ENCODE measurements at places on chromosomes 3 and 15.

DNA sequence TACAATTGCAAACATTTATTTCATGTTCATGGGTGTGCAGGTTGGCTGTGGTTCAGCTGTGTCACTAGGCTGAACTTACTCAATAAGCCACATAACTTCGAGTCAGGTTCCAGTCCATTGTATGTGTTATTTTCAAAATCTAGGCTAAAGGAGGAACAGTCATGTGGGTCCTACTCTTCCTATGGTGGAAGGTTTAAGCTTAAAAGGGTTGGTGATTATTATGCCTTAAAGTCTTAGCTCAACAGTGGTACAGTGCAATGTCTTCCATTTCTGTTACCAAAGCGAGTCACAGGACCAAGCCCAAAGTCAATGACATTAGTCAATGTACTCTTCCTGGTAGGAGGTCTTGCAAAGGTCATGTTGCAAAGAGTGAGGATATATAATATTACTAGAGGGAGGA, 78.2 kb downstream of the ATG7 start:
- no peak for DNase-seq

GRCh38 chr3:43284171-43284570, 2.2 kb upstream of the SNRK start:
- no peak for DNase-seq

DNA sequence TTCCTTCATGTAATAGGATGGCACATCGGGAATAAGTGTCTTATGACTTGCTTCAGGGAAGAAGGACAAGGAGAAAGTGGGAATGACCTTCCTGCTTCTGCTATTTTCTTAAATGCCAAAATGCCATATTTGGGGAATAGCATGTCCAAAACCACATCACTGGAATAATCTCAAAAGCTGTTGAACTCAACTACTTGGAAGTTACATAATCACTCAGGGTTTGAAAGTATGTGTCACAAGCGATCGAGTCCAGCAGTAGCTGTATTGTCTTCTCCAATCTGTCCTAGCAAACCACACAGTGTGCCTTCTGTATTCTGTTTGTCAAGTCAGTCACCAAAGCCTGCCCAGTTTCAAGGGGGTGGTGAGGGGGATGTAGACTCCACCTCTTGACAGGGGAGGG, 58.3 kb upstream of the GADL1 start:
- DNase-seq, result no peak

DNA sequence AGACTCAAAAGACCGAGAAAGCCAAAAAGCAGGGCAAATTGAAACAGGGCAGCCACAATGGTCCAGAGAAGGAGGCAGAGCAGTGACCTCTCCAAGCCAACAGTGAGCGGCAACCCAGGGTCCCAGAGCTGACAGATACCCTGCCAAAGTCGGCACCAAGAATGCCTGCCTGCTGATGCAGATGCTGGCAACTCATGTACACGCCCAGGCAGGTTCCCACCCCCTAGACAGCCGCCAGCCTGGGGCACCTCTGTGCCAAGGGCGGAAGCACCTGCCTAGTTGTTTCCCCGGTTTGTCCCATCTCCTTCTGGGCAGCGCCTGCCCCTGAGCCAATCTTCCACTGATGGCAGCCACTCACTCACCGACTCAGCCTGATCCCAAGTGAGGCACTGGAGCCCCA, 22.1 kb downstream of the KLHL25 start:
- no peak for DNase-seq

GRCh38 chr15:91357011-91357410, 257.0 kb downstream of the SV2B start:
- no peak for DNase-seq

DNA sequence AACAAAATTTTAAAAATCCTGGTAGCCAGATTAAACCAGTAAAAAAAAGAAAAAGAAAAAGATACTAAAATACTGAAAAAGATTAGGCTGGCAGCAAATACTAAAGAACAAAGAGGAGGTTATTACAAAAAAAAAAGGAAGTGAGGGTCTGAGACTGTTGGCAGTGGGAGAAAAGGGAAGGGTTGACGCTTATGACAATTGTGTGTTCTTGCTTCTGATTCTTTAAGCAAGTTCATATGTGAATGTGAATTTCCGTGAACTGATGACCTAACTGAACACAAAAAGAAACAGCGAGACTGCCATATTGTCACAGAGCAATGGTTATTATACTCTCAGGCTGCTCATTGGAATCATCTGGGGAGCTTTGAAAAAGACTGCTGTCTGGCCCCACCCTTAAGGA, 56.5 kb downstream of the ATP13A4 start:
- DNase-seq, result no peak

DNA sequence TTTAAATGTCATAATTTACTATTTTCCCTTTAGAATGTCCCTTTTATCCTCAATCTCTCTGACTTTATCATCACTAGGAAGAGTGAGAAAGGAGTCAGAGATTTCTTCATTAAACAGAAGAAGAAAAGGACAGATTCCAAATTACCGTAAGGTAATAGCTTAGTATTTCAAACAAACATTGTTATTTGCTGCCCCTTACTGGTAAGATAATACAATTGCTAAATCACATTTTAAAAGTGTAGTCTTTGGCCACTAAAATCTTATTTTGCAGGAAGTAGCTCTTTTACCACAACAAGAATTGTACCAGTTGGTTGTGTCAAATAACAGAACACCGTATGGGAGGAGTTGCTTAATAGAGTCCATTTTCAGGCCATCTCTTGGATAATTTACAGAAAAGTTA, 53.7 kb downstream of the CGGBP1 start:
- no peak for DNase-seq

- no peak for DNase-seq
Observed at GRCh38 chr3:58013099-58013498, 4.9 kb downstream of the FLNB start.

DNA sequence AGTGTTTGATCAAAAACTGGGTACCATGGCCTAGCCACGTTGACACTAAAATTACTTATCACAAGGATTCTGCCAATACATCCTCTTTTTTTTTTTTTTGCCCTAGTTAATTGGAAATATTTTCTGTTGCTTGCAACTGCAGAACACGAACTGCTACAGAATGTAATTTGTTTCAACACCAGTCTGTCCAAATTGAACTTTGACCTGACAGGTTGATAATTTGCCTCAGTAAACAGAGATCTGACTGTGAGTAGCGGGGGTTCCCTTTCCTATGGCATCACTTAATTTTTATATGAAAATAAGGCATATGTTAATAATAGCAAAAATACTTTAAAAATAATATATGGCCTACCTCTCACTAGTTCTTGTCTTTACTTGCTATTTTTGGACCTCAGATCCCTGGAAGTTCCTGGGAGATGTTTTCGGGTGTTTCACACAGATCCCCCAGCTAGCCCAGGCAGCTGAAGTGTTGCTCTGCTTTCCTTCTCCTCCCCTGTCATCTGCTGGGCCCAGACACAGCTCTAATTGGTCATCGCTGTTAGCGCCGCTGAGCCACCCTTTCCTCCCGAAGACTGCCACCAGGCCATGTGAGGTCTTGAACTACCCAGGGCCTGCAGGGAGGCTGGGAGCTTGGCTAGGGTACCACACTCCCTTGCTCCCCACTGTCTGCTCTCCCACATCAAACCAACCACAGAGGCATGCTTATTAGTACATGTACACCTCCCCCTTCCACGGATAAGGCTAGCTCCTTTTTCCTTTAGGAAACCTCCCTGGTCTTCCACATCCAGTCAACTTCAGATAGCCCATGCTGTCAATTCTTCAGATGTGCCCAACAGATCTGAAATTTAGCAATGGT, 89.8 kb upstream of the RNF7 start:
- no peak for DNase-seq

DNA sequence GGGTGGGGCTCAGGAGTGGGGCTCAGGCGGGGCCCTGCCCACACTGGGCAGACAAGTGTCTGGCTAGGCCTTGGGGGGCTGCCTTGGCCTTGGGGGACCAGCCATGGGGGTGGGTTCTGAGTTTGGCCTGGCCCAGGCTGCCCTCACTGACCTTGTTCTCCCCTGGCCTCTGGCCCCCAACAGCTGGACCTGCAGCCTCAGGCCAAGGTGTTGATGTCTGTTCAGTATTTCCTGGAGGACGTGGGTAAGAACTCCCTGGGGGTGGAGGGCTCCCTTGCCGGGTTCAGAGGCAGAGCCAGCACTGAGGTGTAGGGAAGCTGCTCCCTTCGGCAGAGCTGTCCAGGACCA, 20.0 kb downstream of the PRKCD start:
- DNase-seq, result no peak

DNA sequence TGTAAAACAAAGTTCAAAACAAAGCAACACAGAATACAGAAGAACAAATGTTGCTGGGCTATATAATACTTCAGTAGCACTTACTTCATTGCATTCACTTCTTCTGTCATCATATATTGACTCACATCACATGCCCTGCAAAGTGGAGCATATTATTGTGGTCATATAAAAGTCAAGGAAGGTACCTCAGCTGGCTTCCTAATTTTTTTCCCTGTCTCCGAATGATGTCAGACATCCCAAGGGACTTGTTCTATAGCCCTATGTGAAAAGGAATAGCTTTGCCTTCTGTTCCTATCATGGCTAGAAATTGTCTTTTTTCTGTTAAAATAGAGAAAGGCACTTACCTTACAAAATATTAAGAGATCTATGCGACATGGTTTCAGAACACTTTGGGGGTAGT, 109.4 kb downstream of the LRTM1 start:
- no peak for DNase-seq

GRCh38 chr3:56763233-56763632, 38.5 kb downstream of the ARHGEF3 start:
- DNase-seq, result no peak

DNA sequence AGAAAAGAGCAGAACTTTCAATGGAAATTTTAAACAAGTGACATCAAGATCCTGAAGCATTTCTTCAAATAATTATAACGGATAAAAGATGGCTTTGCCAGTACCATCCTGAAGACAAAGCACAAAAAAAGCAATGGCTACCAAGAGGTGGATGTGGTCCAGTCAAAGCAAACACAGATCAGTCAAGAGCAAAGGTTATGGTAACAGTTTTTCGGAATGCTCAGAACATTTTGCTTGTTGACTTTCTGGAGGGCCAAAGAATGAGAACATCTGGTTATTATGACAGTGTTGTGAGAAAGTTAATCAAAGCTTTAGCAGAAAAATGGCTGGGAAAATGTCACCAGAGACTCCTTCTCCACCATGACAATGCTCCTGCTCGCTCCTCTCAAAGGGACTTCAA, 31.5 kb downstream of the FEM1B start:
- DNase-seq, result no peak

- DNase-seq, result no peak
Observed at GRCh38 chr3:146502887-146503460, 33.6 kb upstream of the PLSCR2 start.

- DNase-seq, result no peak
Observed at GRCh38 chr3:10334459-10334858, 13.5 kb upstream of the SEC13 start.

- DNase-seq, result no peak
Observed at GRCh38 chr15:51312166-51313073, 26.0 kb downstream of the CYP19A1 start.

DNA sequence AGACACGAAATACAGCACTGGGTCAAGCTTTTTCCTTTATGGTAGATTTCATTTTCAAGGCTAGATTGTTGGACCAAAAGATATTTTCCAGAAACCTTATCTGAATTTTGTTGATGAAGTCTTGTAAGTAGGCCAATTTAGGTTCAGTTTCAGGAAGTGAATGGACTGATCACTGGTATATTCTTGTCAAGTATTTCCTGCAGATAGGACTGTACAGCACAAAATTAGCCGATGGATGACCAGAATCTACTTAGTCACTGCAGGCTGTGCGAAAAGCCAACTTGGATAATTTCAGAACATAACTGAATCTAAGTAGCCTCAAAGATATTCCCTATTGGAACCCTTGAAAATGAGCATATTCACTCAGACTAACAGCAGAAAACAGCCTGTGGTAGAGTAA, 206.5 kb downstream of the NR1D2 start:
- no peak for DNase-seq

DNA sequence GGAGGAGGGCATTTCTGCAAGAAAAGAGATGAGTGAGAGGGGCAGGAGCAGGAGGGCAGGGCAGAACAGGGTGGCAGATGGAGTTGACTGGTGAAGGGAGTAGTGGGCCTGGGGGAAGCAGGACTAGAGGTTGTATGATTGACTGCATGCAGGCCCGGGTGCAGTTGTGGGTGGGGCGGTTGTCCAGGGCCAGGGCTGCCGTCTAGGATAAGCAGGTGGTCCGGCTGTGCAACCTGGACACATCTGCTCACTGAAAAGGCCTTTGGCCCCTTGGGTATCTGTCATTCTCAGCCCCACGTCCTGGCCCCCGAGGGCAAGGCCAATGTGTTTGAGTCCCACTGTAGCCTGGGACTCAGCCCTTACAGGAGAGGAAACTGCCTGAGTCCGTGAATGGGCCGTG, 25.4 kb downstream of the ALS2CL start:
- no peak for DNase-seq

DNA sequence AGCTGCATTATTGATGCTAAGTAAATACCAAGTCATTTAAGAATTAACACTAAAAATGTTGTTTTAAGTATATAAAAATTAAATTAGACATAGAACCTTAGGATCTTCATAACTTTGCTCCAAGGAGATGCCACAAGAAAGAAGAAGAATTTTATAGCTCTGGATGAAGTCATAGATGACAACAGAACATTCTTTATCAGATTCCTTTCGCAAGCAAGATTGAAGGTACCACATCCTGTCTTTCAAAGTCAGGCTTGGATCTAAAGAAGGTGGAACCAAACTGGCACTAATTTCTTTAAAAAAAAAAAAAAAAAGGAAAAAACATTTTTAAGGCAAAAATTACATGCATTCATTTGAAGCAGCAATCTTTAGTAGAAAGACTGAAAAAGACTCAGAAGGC, 62.5 kb downstream of the POLQ start:
- DNase-seq, result no peak

DNA sequence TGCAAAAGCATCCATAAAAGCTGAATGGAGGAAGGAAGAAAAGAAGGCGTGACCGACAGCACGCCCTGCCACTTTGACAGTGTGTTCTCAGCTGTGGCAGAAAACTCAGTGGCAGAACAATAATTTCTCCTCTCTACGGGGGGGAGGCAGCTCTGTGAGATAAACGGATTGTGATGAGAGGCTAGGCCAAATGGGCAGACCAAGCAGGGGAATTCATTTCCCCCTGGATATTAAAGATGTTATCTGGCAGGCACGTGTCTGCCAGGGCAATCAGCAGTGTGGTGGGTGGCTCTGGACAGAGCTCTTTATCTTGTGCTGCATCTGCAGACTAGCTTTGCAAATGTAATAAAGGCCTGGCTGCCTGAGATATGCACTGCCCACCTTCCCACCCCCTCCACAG, 1.9 kb upstream of the RMDN3 start:
- DNase-seq, result no peak

GRCh38 chr15:80926126-80926525, 63.5 kb downstream of the MESD start:
- DNase-seq, result no peak

GRCh38 chr3:61894988-61895935, 333.9 kb downstream of the PTPRG start:
- no peak for DNase-seq
